ENCODE measurements at places on chromosomes 11 and 22.

DNA sequence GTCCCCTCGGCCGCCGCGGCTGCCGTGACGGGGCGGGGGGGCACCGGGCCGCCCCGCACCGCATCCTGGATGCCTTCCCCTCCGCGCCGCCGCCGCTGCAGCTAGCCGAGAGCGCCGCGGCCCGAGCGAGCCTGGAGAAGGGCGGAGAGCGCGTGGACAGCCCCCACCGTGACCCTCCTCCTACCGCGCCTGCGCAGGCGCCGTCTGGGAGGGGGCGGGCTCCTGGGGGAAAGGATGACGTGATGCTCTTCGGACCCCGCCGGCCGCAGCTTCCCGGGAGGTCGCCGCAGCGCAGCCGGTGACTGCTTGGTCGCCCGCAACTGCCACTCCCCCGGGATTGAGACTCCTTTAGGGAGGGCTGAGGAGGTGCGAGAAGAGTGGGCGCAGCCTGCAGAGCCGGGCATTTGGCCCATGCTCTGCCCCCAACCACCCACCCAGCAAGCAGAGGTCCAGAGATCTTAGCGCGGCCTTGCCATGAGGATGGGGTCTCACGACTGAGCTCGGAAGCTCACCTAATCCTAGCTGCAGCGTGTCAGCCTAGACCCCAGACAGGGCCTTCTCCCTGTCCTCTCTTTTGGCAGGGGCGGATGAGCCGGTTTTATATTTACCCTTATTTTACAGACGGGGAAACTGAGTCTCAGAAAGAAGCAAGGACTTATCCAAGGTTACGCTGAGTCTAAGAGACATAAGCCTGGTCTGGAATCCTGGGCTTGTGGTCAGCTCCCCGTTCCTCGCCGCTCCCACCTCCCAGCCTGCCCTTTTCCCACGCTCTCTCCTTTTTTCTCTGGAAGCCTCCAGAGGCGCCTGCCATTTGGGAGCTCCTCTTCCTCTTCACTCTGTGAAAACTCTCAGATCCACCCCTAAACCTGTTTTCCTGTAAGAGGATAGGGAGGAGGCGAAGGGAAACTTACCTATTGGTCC lies at the start of gene DENND5A:
TSS of gene DENND5A (minus strand) at position 140 of the 921 bp plus-strand sequence. CDS start 281 bp downstream, outside the sequence.
- DNase-seq, result peak; percentile 93

DNA sequence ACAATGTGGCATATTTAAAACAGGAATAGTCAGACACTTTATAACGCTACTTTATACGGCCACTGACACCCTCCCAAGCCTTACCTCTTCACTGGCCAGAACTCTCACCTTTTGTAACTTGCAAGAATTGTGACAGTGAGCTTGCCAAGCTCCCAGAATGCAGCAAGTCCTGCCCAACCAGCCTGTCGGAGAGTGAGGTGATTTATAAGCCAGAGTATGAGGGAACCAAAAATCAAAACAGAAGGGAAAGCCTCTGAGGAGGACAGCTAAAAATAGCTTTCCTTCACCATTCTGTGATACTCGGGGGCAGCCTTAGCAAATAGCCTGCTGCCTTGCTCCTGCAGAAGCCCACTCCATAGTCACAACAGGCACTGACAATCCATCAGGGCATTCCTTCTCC lies 229.7 kb downstream of the FAM76B start:
- no peak for DNase-seq

- no peak for DNase-seq
These were observed 3.5 kb upstream of the SEC14L2 start for GRCh38 chr22:30393322-30393680.

DNA sequence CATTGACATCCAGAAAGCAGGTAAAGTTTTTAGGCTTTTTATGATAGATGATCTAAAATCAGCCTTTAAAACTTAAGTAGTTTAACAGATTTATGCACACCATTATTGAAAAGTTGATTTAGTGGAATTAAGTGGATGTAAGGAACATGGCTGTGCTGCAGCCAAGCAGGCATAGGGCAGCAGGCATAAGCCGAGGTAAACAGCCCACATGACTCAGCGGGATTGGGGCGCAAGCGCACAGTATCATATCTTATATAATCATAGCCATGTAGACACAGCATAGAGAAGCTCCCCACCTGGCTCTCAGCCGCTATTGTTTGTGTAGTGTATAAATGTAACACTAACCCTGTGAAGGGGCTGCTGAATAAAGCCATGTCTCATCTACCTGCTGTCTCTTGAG lies 157.5 kb downstream of the WNT11 start:
- DNase-seq, result peak; percentile 36

GRCh38 chr11:83751041-83751440 lies 464.9 kb upstream of the CCDC90B start:
- DNase-seq, result no peak

DNA sequence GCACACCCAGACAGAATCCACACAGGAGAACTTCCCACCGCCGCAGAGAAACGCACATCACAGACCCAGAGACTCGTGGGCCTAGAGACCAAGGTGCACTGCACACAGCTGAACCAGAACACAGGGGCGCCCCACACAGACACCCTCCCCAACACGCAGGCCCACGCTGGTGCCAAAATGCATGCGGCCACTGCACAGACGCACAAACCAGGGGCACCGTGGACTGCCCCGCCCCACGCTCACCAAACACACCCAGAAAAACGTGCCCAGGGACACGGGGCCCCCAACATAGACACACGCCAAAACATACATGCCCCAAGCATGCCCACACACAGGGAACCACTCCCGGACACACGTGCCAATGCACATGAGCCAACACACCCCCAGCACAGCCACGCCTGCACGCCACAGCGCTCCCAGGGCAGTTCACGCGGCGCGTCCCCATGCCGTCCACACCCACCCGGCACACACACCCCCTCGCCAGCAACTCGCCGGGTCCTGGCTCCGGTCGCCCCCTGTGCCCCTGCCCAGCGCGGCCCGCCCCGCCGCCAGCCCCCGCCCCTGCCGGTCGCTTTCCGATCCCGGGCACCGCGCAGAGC lies 7.8 kb downstream of the ELFN2 start:
- DNase-seq, result no peak

DNA sequence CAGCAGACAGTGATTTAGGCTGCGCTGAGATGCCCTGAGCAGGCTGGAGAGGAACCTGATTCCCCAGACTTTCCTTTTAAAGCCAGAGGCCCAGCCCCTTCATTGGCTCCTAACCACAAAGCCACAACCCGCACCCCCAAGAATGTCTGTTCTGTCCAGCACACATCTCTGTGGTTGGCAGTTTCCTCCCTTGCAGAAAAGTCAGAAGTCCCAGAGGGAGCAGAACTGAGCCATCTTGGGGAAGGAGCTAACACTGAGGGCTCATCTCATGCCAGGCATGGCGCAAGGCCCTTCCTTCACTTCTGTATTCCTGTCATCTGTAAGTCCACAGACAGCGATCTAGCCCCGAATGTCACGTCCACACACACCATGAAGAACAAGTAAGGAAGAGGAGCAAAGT lies 97.1 kb upstream of the SYT13 start:
- no peak for DNase-seq

GRCh38 chr22:46239261-46240048 lies 10.6 kb downstream of the CDPF1 start:
- DNase-seq, result no peak

GRCh38 chr11:130160498-130161155 lies 1.0 kb downstream of the ST14 start:
- DNase-seq, result no peak

DNA sequence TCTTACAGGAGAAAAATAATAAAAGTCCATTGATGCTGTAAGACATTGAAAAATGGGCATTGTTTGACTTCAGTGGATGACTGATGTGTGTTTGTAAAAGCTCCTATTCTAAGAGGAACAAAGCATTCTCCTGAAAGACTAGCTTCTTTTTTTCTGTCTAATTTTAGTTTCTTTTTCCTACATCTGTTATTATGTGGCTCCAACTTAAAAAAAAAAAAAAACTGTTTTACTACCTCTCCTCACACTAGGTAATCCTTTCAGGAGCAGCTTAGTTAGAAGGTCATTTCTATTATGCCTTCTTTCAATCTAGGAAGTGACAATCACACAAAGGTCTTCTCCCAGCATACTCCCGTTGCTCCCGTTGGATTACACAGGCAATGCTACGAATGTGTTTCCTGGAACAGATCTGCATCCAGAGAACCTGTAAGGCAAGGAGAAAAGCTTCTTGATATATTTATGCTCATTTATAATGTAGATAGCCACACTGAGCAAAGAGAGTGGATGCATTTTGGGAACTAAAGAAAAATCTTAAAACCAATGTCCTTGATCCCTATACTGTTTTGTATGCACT lies 595.1 kb upstream of the CCDC179 start:
- DNase-seq, result no peak

- no peak for DNase-seq
These were observed 10.5 kb upstream of the LDLRAD3 start for GRCh38 chr11:35933320-35933871.

- no peak for DNase-seq
These were observed 95.7 kb upstream of the UBASH3B start for GRCh38 chr11:122559734-122560382.

- DNase-seq, result no peak
These were observed 103.8 kb downstream of the STIM1 start for GRCh38 chr11:3959015-3959902.

DNA sequence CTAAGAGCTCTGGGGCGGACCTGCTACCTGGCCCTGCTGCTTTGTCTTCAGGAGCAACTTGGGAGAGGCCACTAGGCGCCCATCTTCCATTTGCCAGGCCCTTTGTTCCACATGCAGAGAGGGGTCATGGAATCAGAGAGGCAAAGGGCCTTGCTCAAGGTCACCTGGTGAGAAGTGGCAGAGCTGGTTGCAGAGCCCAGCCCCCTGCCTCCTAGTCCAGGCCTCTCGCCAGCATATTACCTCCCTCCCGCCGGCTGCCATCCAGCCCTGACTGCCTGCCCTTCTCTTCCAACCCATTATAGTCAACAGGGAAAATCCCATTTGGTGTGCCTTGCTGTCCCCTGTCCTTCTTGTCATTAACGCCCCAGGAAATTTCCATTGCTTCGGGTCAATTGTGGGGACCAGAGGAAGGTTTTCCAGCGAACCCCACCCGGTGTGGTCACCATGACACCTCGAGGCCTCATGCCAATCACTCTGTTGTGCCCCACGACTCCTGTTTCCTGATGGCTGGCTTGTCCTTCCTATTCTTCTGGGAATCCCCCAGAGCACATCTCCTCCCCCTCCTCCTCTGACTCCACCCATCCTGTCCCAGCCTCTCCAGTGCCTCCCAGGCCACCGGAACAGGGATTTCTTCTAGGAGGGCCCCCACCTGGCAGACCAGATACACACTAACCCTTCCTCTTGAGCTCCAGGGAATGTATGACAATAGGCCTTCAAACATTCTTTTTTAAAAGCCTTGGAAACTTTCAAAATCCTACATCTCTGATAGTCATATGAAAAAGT lies 77.0 kb downstream of the NECTIN1 start:
- no peak for DNase-seq

GRCh38 chr11:42770444-42771065 lies 541.2 kb upstream of the API5 start:
- DNase-seq, result peak; percentile 40

DNA sequence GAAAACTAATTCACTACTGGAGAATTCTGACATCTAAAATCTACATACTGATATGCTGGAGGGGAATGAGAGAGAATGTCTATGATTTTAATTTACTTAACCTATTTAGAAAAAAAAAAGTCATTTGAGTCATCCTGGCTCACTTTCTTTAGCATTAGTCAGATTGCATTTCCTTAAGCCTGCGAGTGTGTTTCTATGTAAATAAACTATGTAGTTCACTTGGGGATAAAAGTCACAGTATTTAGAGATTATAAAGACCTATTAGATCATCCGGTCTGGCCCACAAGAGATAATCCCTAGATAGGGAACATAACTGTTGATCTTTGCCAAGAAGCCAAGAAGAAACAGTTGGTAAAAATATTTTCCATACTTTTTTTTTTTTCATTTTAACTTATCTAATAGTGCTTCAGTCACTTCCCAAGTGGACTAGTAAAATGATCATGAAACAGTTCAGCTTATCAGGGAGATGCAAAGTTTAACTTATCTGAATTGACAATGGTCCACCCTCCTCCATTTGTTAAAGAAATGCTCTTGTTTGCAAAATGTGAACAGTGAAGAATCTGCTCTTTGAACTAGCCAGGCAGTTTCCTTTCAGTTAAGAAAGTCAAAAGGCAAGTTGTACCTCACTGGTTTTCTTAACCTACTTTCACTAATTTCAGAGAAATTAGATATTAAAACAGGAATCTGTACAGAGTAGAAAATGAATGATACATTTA lies 21.2 kb upstream of the BLID start:
- DNase-seq, result no peak

All from glutamatergic neuron (in vitro differentiated cells).